Urothelium cell line (cell line): ENCODE measurements at places on chromosomes 5 and 9.

DNA sequence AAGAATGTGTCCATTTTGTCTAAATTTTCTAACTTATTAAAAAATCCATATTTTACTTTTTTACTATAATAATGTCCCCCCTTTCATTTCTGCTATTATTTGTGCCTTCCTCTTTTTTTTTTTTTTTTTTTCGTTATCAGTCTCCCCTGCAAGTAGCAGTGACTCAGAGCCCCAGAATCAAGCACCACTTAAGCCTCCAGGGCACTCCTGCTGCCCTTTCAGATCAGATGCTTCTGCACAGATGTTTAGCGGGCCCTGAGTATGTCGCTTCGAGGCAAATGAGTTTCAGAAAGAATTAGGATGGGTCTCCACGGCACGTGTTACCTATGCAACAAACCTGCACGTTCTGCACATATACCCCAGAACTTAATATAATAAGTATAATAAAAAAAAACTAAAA is 11.7 kb downstream of the MED7 start:
- no peak for DNase-seq

- DNase-seq: no peak
Measured at GRCh38 chr9:13677801-13678200, 398.3 kb upstream of the MPDZ start.

DNA sequence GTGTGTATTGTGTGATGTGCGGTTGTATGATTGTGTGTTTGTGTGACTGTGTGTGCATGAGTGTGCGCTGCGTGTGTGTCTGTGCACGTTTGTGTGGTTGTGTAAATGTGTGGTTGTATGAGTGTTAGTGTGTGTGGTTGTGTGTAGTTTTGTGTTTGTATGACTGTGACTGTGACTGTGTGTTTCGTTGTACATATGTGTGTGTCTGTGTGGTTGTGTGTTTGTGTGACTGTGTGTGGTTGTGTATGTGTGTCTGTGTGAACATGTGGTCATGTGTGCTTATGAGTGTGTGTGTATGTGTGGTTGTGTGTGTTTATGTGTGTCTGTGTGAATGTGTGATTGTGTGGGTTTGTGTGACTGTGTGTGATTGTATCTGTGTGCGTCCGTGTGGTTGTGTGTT is 197.8 kb downstream of the TTLL11 start:
- no peak for DNase-seq

- DNase-seq: peak; percentile 44
Measured at GRCh38 chr9:34496149-34496712, 26.6 kb downstream of the ENHO start.

DNA sequence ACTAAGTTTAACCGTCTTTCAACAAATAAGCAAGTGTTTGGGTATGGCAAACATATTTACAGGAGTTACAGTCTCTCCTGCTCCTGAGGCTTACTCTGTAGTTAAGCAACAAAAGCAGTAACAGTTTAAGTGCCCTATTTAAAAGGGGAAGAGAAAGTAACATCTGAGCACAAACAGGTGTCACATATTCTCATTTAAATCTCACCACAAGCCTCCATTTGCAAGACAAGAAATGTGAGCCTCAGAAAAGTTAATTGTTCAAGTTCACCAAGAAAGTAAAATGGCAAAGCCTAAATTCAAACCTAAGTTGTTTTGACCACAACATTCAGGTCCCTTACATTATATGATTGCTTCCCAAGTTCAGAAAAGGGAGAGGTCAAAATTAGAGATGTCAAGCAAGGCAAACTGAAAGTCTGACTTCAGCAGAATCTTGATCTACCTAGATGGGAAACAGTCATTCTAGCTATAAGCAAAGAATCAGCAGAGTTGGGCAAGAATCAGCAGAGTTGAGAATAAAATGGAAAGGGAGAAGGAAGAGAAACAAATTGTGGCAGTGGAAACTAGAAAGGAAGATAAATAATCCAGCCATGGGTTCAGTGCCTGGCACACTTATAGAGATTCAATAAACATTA is 93.4 kb downstream of the STRBP start:
- no peak for DNase-seq

DNA sequence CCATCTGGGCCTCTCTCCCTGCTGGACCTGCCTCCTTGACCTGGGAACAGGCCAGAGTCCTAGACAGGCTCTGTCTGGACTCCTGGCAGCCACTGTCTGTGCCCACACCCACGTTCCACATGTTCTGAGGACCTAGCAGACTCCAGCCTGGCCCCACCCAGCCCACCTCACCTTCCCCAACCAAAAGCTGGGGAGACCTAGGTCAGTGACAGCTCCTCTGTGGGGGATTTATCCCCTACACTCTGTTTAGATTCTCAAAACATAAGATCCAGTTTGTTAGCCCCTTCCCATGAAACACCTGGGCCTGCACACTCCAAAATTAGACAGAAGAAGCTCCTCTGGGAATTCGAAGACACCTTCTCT is 59.8 kb upstream of the ADAMTS2 start:
- DNase-seq: no peak

DNA sequence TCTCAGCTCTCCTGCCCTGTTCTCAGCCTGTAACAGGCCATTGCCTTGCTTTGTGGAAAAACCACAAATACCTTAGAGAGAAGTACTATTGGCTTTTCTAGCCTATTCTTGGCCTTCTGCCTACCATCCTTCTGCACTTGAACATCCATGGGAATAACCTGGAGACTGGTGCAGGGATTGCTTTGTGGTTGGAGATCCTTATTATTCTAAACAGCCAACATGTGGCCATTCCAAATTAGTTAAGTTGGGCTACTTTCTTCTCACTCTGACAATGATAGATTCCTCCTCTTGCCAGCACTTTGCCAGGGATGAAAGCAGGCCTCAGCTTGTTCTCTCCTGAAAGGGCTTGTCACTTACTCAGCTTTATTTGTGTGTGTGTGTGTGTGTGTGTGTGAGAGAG is 240.4 kb downstream of the GLIS3 start:
- DNase-seq: no peak

DNA sequence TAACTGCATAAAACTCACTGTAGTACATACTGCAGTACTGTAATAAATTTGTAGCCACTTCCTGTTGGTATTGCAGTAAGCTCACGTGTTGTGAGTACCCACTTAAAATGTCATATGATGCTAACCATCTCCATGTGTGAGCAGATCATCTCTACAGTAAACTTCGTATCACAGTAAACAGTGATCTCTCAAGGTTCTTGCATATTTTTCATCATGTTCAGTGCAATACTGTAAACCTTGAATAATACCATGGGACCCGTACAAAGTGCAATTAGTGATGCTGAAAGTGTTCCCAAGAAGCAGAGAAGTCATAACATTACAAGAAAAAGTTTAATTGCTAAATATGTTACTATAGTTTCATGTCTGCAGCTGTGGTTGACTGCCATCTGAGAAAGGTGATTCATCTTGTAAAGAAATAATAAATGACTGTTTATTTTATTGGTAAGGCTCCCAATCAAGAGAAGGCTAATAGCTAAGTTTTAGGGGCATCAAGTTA is 253.8 kb upstream of the POU5F2 start:
- DNase-seq: no peak

DNA sequence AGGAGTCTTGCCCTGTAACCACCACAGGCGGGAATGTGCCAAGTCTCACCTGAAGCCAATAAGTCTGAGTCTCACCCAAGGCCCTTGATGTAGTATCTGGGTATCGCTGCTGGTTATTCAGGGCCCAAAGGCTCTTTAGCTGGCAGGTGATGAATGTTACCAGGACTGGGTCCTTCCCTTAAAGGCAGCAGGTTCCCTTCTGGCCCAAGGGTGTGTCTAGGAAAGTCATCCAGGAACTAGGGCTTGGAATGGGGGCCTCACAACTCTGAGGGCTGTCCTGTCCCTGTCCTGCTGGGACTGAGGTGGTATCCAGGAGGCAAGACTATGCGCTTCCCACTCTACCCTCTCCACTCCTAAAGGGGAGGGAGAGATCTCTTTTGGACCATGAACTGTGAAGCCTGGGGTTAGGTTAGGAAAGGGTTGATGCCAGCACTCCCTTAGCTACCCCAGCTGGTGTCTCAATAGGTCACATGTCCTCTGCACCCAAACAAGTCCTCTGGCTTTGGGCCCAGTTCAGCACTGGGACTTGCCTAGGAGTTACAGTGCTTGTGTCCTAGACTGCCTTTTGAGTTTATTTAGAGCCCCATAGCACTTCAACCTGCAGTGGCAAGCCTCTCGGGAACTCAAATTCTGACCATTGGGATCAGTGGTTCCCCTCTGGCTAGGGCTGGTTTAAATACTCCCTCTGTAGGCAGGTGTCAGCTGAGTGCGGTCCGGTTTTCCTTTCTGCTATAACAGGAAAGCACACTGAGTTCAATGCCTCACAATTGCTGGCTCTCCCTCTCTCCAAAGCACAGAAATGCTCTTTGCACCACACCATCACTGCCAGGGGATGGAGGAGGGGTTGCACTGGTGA is 22.5 kb upstream of the RANBP3L start:
- DNase-seq: no peak

GRCh38 chr5:156271569-156271968 is 55.4 kb upstream of the SGCD start:
- no peak for DNase-seq

GRCh38 chr5:37598733-37599132 is 219.6 kb downstream of the WDR70 start:
- no peak for DNase-seq

GRCh38 chr5:138280915-138281314 is 6.5 kb upstream of the GFRA3 start:
- no peak for DNase-seq

DNA sequence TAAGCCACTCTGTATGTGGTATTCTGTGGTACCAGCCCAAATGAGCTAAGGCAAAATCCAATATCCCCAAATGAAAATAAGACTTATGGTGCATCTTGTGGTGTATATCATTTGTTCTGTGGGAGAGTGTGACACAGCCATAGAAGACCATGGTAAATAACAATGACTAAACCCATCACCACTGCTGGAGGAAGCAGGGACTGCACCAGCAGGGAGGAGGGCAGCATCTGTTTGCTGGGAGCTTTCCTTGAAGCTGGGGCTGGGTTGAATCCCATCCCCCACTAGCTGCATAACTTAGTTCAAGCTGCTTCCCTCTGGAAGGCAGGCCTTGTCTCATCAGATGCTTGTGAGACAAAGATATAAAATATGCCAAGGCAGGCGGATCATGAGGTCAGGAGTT is 14.2 kb downstream of the GADD45G start:
- DNase-seq: no peak

DNA sequence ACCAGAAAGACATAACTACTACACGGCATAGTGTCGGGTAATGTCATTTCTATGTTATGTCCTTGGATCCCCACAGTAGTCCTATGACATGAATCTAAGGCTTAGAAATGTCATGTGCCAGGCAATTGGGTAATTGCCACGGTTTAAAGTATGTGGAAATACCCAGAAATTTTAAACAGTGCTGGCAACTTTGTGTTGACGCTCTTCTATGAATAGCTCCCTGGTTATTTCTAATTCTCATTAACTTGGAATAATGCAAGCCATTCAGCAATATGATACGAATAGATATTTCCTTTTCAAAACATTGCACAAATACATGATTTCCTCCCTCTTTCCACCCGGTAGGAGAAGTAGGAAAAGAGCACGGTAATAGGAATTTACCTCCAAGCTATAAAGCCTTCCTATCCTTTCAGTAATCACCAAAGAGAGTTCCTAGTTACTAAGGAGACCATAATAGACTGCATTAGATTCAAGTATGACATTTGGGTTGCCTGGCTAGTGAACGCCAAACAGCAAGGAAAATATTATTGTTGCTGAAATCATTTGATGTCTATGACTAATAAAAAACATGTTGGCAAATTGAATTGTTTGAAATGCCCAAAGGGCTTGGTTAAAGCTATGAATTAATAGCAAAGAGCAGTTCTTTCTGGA is 168.4 kb downstream of the CCDC192 start:
- DNase-seq: no peak

- no peak for DNase-seq
Measured at GRCh38 chr5:179823937-179824744, 3.4 kb downstream of the SQSTM1 start.

GRCh38 chr9:93036887-93037475 is 21.5 kb upstream of the SUSD3 start:
- no peak for DNase-seq

- DNase-seq: no peak
Measured at GRCh38 chr9:38012767-38013450, 56.1 kb downstream of the SHB start.

DNA sequence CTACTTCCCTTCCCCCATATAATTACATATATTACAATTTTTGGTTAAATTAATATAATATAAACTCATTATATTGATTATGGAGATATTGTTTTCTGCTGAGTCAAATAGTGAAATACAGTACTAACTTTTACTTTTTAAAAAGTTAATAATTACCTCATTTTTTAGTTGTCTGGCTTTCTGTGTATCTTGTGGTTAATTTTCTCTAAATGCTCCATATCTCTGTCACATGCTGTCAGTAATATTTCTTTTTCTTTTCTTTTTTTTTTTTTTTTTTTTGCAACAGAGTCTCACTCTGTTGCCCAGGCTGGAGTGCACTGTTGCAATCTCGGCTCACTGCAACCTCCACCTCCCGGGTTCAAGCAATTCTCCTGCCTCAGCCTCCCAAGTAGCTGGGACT is 23.2 kb downstream of the STX17 start:
- no peak for DNase-seq

GRCh38 chr5:177546258-177546741 is 8.1 kb downstream of the FAM193B start:
- no peak for DNase-seq

- no peak for DNase-seq
Measured at GRCh38 chr5:54757541-54757940, 227.9 kb downstream of the ESM1 start.

GRCh38 chr5:74173241-74173640 is 467.3 kb downstream of the ENC1 start:
- no peak for DNase-seq
